ENCODE measurements at places on chromosomes 2 and 18.

GRCh38 chr2:144826105-144826504 is 306.2 kb upstream of the ZEB2 start:
- DNase-seq, result no peak

DNA sequence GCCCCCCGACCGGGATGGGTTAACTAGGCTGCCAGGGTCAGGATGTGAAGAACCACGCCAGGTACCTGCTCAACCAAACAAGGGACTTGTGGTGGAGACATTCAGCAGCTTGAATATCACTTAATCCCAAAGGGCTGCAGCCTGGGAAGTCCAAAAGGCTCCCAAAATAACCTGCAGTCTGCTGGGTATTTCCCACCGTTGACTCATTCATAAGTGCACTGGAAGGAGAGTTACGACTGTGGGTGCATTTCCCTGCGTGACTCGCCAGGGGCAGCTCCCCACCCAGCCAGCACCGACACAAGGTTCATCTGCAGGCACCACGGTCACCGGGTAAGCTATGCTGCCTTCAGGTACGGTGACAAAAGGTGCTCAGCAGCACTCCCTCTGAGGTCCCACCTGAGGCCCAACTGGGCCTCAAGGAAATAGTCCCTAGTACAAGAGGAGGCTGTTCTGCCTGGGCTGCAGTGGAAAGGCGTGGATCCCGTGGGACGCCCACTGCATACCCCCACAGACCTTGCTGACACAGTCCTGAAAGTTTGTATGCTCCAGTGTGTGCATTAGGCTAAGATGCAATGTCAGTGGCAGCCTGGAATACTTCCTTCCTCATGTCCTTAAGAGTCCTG is 86.5 kb downstream of the UXS1 start:
- no peak for DNase-seq

GRCh38 chr2:157245846-157246764 is 11.4 kb upstream of the GALNT5 start:
- no peak for DNase-seq

DNA sequence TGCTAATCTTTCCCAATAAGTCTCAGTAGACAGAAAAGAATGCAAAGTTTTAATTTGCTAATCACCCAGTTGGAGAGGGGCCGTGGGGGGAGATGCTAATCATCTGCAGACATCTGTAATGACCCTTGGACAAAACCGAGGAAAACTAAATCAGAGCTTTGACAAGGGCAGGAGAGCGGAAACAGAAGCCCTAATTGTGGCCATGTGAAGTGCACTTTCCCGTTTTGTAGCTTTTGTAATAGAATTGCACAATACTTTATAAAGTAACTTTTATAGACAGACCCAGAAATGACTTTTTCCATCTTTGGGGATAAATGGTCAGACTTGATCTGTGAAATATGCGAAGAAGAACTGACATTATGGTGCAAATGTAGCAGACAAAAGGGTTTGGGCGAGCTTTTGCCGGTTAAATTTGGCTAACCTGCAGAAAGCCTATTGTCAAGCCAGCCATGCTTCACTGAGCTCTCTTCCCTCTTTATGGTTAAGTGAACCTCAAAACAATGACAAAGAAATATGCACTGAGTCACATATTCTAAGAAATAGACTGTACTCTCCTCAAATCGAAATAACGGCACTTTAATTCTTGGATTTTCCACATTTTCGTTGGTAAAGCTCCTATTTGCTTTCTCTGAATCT is 980.1 kb upstream of the POU3F3 start:
- no peak for DNase-seq

DNA sequence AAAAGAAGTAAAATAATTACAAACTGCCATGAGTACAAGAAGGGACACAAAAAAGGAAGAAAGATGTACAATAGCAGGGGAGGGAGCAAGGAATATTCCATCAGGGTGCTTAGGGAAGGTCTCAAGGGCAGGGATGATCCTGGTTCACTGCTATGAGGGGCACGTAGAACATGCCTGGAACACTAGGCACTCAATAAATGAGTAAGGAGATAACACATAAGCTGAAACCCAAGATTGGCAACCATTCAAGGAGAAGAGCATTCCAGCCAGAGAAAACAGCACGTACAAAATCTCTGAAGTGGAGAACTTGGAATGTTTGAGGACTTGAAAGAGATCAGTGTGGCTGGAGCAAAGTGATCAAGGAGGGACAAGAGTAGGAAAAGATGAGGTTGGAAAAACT is 103.2 kb downstream of the FAM161A start:
- DNase-seq, result no peak

- no peak for DNase-seq
Observed at GRCh38 chr2:168697668-168698121, 104.7 kb upstream of the NOSTRIN start.

DNA sequence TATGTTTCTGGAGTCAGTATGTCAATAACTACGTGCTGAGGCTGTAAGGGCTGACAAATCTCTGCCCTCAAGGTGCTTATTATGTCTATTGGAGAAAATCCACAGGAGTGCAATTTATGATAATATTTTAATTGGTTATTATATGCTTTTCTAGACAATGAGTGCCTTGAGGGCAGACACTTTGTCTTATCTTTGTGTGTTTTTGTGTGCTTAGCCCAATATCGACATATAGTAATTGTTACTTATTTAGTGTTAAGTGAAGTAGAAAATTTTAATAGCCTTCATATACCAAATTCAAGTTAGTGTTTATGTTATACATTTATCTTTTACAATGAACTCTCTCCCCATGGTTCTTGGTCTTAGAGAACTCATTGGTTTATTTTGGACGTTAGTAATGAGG is 118.9 kb downstream of the WDR7 start:
- DNase-seq, result no peak

GRCh38 chr18:58541789-58542425 is 87.0 kb downstream of the ALPK2 start:
- DNase-seq, result peak; percentile 30

GRCh38 chr2:59019566-59020159 is 778.5 kb upstream of the FANCL start:
- DNase-seq, result no peak

- no peak for DNase-seq
Observed at GRCh38 chr2:211329421-211329820, 773.0 kb downstream of the CPS1 start.

All from stimulated activated CD8-positive, alpha-beta memory T cell treated with anti-CD3 and anti-CD28 coated beads, Interleukin-15, amount 100 ng/mL, for 4 hours (primary cell).